Muscle of leg (tissue), 16 donors: ENCODE measurements at places on chromosomes 7 and 10. TPM values are rescaled to one million over a fixed set of nuclear protein-coding genes. Genes with fewer than 3 reads are reported as not detected.

The EPHA1 gene
- total RNA-seq: not detected

The GIMAP8 gene
- total RNA-seq: 4.9 TPM

The CHST15 gene
- total RNA-seq: 14.8 TPM

The RSPH10B2 gene
- total RNA-seq: 0.71 TPM

The PDE1C gene
- 4.5 TPM for total RNA-seq

- DNase-seq: no peak
Measured at GRCh38 chr10:122510326-122510725, 49.0 kb downstream of the HTRA1 start.
